Effector memory CD8-positive, alpha-beta T cell (primary cell): ENCODE measurements at places on chromosomes 12 and 14.

- no peak for DNase-seq
These were observed 279.3 kb upstream of the DDHD1 start for GRCh38 chr14:53432378-53432802.

GRCh38 chr14:67984274-67984673 lies 164.7 kb downstream of the RAD51B start:
- no peak for DNase-seq

DNA sequence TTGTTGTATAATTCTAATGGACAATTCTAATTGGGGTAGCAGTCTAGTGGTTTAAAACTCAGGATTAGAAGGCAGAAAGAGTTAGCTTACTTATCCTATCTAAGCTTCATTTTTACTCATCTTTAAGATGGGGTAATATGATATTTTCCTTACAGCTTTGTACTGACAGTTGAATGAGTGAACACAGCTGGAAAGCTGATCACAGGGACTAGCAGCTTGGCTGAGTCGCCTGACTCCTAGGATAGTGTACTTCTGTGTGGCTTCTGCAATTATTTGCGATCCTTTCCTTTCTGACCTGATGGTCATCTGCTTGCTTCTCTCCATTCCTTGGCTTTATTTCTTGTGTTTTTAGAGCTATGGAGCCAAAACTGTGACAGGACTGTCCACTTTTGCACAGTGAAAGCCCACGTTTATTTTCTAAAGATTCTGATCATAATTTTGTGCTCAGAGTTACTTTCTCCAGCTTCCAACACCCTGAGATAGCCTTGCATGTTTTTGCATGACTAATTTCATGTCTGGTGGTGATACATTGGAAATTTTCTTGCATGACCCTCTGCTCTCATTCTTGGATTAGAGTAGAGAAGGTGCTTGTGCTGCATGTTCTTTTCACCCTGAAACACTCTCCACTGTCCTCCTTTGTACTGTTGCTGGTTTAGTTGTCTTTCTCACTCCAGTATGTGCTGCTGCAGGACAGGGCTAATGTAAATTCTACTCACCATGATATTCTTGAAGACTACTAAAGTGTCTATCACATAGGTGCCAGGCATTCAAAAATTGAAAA lies 377.0 kb upstream of the ATP2B1 start:
- no peak for DNase-seq

DNA sequence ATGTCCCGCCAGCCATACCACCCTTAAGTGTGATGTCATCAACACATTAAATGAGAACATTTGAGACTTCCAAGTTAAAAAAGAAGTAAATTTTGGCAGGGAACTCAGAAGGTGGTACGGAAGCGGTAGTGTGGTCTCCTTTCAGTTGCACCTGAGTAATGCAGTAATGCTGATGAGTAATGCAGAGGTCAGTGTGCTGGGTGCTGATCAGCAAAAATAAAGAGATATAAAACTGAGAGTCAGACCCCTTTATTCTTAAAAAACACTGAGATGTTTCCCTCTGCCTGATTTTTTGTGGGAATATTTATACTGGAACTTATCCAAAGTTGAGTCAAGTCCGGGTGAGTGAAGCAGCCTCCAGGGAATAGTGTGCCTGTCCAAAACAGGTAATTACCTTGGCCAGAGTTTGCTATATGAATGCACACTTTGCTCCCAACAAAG lies 370.6 kb upstream of the PRICKLE1 start:
- no peak for DNase-seq

DNA sequence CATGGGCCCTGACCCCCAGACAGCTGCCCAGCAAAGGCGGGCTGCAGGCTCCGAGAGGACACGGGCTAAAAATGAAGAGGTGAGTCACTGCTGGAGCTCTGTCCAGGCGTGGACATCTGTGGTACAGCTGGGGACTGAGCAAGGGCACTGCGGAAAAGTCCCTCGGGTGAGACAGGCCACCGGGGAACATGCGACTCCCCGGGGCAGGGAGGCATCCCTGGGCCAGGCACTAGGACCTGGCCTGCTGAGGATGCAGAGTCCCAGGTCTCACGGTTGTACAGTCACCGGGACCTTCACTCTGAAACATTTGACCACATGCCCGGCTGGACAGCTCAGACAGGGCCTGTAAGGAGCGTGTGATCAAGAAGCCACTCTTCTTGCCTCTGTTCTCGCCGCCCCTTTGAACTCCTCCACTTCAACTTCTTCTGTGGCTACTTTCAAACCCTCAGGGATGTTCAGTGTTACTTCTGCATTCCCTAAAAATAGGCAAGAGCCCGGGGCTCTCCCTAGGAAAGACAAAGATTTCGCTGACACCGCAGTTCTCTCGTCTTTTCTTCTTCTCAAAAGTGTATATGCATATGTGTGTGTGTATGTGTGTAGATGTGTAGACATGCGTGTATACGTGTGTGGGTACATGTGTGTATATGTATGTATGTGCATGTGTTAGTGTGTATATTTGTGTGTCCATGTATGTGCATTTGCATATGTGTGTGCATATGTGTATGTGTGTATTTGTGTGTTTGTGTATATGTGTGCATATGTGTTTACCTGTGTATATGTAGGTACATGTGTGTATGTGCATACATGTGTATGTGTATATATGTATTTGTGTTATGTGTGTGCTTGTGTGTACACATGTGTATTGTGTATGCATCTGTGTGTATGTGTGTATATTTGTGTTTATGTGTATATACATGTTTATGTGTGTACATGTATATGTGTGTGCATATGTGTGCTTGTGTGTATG lies 5.0 kb upstream of the RFLNA start:
- DNase-seq = no peak

GRCh38 chr14:90692061-90692460 lies 124.2 kb downstream of the TTC7B start:
- DNase-seq = no peak

DNA sequence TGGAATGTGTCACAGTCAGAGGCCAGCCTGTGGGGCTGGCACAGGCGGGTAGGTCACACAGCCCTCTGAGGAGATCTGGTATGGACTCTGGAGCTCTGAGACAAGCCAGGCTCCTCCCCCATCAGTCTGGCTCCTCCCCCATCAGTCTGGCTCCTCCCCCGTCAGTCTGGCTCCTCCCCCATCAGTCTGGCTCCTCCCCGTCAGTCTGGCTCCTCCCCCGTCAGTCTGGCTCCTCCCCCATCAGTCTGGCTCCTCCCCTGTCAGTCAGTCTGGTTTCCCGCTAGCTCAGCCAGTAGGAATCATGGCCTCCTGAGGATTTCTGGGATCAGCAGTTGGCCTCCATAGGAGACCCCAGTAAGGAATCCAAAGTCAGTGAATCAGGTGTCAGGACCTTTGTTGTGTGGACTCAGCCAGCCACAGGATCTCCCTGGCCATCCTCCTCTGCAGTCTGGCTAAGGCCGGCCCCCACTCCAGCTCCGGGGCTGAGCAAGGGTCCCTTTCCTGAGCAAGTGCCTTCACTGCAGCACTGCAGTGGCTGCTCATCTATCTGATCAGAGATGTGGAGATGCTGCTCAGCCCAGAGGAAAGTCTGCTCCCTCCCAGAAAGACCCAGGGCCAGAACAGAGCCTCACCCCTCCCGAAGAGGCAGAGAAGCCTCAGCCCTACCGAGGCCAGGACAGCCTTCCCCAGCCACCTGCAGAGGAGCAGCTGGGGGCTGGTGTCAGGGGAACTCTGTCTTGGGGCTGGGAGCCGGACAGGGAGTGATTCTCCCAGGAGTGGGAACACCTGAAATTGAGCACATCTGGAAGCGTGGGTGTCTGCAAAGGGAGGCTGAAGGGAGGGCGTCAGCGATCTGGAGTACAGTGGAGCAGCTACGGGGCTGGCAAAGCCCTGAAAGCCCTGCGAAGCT lies 35.7 kb downstream of the IQSEC3 start:
- no peak for DNase-seq

DNA sequence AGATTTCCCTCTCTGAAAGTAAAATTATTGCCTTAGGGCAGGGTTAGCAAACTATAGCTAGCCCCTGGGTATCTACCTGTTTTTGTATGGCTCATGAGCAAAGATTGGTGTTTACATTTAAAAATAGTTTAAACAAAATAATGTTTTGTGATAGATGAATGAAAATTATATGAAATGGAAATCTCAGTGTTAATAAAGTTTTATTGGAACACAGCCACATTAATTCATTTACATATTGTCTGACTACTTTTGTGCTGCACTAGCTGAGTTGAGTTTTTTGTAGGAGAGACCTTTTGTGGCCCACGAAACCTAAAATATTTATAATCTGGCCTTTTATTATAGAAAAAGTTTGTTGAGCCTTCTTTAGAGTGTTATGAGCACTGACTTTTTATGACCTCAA lies 48.5 kb downstream of the ADIPOR2 start:
- DNase-seq = no peak

DNA sequence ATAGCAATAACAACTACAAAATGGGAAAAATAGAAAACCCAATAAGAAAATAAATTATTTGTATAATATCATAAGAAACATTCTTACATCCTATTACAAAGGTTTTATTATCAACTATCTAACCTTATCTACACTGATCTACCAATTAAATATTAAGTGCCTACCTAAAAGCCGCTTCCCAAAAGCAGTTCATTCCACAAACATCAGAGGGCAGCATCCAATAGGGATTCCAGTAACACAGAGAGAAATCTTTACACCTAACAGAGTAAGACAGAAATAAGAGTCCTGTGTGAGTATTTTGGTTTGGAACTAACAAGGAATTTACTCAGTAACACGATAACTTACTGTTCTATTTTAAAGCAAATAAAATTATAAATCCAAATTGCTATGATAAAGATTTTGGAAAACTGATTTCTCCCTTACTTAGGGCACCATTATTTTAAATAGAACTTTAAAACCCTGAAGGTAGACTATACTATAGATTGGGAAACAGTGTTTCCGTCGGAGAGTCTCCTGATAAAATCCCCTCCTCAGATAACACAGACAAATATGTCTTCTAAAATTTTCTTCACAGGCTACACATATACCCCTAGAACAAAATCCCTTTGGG lies 15.0 kb downstream of the GXYLT1 start:
- no peak for DNase-seq

GRCh38 chr14:63857466-63858030 lies 4.7 kb downstream of the SYNE2 start:
- DNase-seq = peak; percentile 48

- DNase-seq = no peak
These were observed 56.3 kb downstream of the SLC6A15 start for GRCh38 chr12:84856156-84856900.
